ENCODE measurements at places on chromosomes 5 and 9.

DNA sequence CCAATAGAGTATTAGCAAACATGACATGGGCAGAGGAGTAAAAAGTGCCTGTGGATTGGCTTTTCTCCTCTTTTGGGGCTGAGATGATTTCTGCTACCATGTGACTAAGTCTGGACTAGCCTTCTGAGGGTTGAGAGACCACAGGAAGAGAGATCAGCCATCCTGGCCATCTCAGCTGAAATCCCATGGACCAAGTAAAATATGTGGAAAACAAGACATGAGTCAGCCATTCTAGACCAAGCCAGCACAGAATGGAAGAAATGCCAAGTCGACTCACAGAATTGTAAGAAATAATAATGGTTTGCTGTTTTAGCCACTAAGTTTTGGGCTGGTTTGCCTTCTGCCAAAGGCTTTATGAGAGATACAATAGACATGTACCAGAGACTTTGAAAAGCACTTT lies 377.8 kb downstream of the CHSY3 start:
- no peak for DNase-seq

DNA sequence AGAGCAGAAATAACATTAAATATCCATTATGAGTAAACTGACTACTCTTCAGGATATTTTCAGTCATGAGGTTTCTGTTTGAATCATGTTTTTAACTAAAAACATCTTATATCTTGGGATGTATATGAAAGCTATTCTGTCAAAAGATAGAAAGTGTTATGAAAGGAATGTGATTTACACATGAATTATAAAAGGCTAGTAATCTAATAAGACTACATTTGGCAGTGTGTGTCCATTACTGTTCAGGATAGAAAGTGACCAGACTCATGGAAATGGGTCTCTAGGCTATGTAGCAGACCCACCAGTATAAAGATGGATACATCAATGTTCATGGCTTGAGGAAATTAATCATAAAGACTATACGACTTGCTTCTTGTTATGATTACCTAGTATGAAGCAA lies 1328.2 kb upstream of the NUDT12 start:
- DNase-seq = no peak

DNA sequence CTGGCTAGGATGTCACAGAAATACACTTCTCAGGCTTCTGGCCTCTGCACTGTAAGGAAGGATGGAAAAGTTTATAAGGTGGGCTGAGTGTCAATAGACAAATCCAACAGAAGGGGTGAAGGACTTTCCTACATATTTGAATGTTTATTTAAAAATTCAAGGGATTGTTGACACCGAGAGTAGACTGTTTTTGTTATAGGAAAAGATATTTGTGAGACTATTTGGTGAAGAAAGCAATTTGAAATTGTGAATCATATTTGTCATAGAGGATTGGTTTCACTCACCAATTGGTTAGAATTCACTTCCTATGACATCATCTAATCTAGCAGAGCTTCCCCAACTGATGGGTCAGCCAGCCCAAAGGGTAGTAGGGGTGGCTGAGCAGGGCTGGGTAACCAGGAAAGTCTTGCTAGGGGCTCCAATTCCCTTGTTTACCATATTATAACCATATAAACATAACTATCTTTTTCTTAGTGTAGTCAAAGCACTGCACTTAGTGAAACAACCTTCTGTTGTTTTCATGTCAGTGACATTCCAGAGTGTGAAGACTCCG lies 14.9 kb upstream of the MEGF10 start:
- no peak for DNase-seq

- no peak for DNase-seq
These were observed 200.4 kb downstream of the ARRDC3 start for GRCh38 chr5:91182763-91183162.

GRCh38 chr9:126016579-126017290 lies 269.6 kb downstream of the PBX3 start:
- no peak for DNase-seq

DNA sequence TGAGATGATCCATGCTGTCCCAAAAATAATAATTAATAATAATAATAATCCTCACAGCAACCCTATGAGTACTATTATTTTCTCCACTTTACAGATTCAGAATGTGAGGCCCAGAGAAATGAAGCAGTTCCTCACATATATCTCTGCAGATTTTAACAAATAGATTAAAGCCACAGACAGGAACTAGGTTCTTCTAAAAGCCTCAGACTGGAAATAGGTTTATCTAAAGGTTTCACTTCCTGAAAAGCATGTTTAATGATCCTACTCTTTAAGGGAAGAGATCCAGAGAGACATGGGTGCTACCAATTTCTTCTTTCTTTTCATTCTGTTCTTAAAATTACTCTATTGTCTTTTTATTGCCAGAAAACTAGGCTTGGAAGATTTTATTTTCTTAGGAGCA lies 1079.4 kb upstream of the COX7C start:
- no peak for DNase-seq

DNA sequence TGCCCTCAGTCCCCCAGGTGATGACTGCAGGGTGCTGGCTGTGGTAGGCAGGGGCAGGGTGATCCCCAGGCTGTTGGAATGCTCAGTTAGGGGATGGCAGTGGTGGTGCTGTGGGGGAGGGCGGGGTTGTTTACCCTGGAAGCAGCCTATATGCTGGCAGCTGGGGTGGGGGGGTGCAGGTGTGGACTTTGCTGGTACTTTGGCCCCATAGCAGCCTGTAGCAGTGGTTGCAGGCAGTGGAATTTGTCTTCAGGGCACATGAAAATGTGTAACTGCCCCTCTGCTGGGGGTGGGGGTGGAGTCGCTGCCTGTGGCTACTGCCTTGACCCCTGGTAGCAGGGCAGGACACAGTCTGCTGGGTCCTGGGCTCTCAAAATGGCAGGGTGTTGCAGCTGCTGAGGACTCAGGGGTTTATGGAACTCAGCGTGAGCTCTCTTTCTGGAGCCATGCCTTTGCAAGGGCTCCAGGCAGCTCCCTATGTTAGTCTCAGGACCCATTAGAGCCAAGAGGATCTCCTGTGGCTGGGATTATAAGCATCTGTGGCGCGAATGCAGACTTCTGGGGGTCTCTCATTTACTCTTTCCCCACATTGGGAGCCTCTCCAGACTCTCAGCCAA lies 65.0 kb downstream of the RMI1 start:
- no peak for DNase-seq

DNA sequence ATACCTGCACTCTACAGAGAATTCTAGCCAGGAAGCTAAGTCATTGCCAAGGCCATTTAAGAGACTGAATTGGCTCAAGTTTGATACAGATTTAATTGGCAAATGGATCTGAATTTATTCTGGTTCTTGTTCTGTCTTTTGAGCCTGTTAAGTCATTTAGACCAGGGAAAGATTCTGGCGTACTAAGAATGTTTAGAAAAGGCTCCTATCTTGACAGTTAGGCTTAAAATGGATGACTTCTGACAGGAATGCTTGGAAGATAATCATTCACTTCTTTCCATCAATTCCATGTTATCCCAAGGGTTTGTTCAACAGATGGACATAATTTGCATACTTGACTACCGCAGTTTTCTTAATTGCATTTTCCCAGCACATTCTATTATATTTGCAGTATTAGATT lies 376.6 kb downstream of the PTPRD start:
- no peak for DNase-seq

DNA sequence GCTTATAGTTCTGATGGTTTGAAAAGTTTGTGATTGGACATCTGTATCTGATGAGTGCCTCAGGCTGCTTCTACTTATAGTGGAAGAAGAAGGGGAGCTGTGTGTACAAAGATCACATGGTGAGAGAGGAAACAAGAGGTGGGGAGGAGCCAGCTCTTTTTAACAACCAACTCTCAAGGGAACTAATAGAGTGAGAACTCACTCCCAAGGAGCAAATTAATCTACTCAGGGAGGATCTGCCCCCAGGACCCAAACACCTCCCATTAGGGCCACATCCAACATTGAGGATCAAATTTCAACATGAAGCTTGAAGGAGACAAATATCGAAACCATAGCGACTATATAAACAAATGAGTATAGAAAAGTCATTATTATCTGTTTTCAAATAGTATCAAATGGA lies 64.7 kb upstream of the PRLR start:
- DNase-seq = no peak

- no peak for DNase-seq
These were observed 7.3 kb downstream of the GRK6 start for GRCh38 chr5:177433658-177434217.

- DNase-seq = no peak
These were observed 17.7 kb upstream of the ZBED3 start for GRCh38 chr5:77104813-77105212.

DNA sequence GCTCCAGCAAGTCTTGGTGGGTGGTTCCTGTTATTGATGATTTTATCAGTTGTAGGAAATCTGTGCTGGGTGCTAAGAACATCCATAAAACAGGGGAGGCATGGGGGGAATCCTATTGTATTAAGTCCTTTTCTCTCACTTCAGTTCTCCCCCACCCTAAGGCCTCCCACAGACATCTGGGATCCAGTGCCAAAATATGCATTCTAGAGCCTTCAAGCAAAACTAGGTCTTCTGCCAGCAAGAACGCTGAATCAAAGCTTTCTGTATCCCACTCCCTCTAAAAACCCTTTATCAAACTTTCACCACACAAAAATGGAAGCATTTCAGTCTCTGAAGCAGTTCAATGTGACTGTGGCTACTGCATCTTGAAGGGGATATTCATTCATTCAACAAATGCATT lies 281.9 kb downstream of the GAS1 start:
- no peak for DNase-seq

- DNase-seq = no peak
These were observed 110.7 kb upstream of the CXCL14 start for GRCh38 chr5:135689506-135689905.

GRCh38 chr9:74803376-74804017 lies 84.2 kb downstream of the TRPM6 start:
- no peak for DNase-seq

DNA sequence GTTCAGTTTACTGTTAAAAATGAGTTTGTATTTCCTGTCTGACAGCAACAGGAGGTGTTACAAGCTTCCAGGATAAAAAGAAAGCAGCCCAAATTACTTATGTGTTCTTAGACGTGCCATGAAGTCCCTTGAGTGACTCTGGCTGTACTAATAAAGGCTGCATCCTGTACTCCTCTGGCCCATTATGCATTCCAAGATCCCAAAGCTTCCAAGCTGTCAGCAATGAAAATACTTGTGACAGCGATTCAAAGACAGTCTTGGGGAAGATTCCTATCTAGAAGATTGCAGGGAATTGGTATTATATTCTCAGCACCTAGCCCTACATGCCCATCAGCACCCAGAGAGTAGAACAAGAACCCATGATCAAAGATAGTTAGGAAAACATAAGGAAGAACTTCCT lies 281.6 kb upstream of the TRPC7 start:
- no peak for DNase-seq

DNA sequence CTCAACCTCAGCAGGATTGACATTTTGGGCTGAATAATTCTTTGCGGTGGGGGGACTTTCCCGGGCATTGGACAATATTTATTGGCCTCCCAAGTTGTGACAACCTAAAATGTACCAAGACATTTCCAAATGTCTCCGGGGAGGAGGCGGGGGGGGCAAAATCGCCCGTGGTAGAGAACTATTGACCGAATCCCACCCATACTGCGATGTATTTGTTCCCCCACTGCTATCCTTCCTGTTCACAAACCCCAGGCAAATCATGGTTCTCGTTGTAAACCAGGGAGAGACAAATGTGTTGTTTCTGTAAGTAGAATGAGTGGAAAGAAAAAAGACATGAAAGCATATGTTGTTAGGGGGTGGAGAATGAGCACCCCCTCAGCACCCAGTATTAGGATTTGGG lies 141.9 kb downstream of the PSAT1 start:
- DNase-seq = no peak

- DNase-seq = no peak
These were observed 73.0 kb downstream of the PTPDC1 start for GRCh38 chr9:94157050-94157801.

DNA sequence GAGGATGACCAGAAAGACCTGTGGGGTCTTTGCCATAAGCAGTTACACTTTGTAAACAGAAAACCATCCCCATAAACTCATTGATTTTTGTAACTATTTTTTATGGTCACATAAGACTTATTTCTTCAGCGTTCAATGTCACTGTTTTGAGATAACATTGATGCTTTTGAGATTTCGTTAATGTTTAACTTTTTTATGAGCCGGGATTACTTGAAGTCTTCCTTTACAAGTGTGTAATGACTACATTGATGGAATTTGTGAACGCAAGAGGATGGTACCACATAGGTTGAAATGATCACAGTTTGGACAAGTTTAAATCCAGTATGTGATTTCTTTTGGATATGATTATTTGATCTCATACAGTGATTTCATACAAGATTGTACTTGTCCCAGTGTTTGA lies 1.8 kb downstream of the SLC12A2 start:
- DNase-seq = no peak

DNA sequence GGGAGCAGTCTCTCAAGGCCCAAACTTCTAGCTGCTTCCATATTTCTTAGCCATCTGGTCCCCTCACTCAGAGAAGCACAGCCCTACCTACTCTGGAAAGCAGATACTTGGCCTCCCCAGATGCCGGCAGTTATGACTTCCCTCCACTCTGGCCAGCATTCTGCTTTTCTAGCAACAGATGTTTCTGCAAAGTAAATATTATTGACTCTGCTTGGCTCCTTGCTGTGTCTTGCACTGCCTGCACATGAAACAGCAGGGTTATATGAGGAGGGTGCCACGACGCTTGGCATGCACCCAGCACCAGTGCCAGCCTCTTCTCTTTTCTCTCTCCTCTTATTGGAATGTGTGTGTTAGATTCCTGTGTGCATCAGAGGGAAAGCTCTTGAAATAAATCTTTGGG lies 99.7 kb downstream of the ARHGAP26 start:
- no peak for DNase-seq

DNA sequence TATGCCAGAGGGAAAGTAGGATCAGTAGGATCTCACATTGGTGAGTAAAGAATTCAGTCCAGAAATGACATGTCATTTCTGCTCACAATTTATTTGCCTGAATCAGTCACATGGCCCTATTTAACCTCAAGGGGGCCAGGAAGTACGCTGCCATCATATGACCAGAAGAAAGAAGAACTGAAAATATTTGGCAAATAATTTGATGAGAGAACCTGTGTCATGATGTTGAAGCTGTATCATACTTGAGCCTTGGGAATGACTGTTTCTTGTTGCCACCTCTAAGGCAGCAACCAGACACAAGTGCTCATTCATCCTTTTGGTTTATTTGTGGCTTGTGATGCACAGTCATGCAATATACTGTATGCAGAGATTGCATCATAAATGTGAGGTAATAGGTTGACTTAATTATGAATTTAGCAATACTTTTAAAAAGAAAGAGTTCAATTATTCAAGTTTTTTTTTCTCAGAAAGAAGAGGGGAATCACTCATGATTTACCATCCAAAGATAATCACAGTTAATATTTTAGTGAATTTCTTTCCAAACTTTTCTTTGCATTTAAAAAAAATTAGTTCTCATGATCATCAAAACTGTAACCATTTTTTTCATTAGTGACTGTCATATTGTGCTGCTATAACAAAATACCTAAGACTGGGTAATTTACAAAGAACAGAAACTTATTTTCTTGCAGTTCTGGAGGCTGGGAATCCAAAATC lies 8.2 kb upstream of the ZFYVE16 start:
- no peak for DNase-seq

GRCh38 chr9:129487658-129488483 lies 133.0 kb downstream of the C9orf50 start:
- peak; percentile 54 for DNase-seq

Measured in caudate nucleus (tissue), 63 donors.